ENCODE measurements at places on chromosomes 6 and 20.

DNA sequence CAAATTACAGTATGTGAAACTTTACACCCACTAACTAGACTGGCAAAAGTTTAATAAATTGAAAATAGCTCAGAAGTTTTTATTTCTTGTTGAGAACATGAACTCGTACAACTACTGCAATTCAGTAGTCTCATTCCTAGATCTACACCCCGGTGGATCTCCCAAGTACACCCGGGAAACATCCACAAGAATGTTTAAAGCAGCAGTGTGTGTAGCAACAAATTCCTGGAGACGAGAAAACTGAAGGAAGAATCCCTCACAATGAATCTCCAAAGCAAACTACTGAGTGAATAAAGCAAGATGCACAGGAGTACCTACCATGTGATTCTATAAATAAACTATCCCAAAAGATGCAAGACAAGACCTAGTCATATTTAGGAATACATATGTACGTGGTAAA is 954.0 kb upstream of the MAP3K7 start:
- DNase-seq = no peak

GRCh38 chr6:106743612-106744011 is 114.2 kb downstream of the QRSL1 start:
- no peak for DNase-seq

DNA sequence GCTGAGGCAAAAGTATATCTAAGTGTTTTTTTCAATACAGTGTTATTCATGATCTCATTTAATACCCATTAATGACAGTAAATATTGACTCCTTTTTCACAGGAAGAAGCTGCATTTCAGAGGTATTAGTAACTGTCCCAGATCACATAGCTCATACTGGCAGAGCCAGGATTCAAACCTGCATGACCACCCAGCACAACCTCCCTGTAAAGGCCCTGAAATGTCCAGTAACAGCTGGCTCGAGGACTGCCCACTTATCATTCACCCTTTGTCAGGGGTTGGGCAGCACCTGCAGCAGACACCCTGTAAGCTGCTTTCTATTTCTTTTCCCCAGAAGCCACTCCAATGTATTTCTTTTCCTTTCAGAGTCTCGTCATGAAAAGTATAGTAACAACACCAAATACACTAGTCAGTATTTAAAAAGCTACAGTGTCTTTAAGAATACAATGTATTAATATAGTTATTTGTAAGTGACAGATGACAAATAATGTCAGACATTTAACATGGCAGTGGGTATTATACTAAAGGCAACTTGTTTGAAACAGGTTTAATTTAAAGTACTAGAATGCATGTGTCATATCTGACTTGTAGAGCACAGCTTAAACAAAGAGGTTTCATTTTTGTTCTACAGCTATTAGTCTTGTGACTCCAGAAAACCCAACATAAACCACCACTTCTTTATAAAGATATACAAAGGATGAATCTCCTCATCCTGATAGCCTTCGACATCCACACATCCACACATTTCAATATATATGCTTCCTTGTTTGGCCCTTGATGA is 841.6 kb upstream of the GJE1 start:
- DNase-seq = no peak

GRCh38 chr6:79005497-79005896 is 72.6 kb downstream of the PHIP start:
- no peak for DNase-seq

- DNase-seq = no peak
Measured at GRCh38 chr6:3252861-3253596, 5.7 kb upstream of the PSMG4 start.

- no peak for DNase-seq
Measured at GRCh38 chr20:62136283-62137091, 6.7 kb downstream of the PSMA7 start.

GRCh38 chr20:38139977-38140753 is 24.9 kb downstream of the TGM2 start:
- DNase-seq = no peak

- DNase-seq = no peak
Measured at GRCh38 chr6:54700158-54700557, 146.4 kb upstream of the FAM83B start.

DNA sequence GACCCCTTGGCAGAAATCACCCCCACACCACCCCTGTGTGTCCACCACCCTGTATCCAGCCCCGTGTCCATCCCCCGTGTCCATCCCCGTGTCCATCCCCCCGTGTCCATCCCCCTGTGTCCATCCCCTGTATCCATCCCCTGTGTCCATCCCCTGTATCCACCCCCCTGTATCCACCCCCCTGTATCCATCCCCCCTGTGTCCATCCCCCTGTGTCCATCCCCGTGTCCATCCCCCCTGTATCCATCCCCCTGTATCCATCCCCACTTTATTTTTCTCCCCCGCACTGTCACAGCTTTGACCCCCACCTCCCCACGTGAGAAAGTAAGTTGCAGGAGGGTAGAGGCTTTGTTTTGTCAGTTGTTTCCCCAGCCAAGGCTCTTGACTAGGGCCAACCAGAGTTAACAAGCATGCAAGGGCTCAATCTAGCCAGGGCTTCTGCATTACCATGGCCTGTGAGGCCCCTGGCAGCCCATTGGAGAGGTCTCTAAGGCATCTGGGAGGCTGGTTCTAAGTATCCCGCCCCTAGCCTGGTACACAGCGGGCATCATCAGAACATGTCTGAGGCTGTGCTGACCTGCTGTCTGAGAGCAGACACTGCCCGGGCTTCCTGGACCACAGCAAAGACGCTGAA is 18.1 kb upstream of the SIRPA start:
- DNase-seq = peak; percentile 21

- no peak for DNase-seq
Measured at GRCh38 chr20:50130356-50130723, 17.4 kb upstream of the UBE2V1 start.

DNA sequence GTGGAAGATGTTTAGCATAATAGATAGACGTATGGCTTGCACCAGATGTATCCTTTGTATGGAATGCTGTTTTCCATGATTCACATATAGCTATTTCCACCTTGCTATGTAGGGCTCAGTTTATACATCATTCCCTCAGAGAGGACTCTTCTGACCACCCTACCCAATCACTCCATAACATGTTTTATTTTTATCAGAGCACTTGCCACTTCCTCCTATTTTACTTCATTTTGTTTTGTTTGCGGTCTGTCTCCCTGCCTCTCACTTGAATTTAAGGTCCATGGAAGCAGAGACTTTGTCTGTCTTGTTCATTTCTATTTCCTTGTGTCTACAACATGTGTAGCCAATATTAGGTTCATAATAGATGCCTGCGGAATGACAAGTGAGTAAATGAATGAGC is 266.9 kb upstream of the CITED2 start:
- DNase-seq = peak; percentile 64

DNA sequence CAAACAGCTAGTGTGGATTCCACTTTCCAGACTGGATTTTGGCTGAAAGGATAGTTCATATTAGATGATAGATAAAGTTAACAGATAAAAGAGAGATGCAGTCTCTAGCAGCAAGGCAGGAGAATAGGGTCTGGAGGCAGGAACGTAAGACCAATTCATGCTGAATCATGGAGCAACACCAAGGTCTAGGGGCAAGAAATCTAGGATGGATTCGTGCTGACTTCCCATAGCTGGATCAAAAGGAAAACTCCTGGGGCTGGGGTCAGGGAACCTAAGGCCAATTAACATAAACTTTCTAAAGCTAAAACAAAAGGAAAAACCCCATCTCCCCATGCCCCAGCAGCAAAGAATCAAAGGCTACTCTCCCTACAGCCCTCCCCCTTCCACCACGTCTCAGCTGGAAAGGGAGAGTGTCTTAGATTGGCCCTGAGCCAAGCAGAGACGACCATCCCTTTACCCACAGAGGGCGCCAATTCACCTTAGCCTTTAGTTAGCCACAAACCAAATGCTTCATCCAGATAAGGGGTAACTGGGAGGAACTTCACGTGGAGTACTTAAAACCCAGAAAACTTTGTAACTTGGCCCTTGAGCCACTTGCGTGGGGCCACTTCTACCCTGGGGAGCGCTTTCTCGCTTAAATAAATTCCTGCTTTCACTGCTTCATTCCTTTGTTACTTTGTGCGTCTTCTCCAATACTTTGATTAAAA is 7.6 kb downstream of the TREM1 start:
- DNase-seq = peak; percentile 90

- DNase-seq = no peak
Measured at GRCh38 chr6:163955096-163955495, 540.6 kb downstream of the QKI start.

DNA sequence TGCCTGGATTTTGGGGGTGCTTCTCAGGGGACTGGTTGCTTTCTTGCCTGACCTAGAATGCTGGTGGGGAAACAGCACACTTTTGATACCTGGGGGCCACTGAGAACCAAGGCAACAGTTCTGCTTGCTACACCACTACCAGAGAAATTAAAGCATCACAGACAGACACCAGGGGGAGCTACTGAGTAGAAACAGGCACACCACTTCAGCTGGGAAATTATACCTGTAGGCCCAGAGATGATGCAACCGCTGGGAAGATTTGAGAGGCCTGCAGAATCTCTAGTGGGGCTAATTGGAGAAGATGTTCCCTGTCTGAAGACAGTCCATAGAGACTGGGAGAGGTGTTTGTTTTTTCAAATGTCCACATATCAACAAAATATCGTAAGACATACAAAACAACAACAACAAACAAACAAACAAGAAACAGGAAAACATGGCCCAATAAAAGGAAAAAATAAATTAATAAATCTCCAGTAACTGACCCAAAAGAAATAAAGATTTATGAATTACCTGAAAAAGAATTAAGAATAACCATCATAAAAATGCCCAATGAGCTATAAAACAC is 129.4 kb upstream of the RIN2 start:
- DNase-seq = peak; percentile 76

DNA sequence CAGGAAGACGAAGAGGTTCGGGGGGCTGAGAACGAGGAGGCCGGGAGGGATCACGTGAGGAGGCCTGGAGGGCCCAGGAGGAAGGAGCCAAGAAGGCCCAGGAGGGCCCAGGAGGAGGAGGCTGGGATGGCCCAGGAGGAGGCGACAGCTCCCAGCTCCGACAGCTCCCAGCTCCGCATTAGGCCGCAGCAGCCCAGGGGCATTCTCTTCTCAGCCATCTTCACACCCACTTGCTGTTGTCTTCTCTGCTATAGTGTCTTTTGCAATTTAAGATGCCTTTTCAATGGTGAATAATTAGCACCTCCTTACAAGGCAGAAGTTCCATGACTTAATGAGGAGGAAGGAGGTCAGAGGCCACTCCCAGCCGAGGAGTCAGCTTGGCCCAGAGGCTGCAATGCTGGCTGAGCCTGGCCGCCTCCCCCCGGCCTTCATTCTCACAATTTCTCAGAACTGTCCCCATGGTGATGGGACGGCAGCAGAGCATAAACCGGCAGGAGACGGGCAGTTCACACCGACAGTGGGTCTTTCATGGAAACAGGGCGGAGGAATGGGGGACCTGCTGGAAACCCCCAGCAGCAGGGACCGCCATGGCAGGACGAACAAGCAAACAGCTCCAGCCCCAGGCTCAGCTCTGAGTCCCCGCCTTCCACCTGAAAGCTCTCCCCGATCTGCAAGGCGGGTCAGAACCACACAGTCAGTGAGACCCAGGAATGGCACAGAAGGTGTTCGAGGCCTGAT is 45.1 kb downstream of the WDR27 start:
- no peak for DNase-seq

- DNase-seq = peak; percentile 57
Measured at GRCh38 chr6:127938701-127939100, 37.8 kb upstream of the THEMIS start.

DNA sequence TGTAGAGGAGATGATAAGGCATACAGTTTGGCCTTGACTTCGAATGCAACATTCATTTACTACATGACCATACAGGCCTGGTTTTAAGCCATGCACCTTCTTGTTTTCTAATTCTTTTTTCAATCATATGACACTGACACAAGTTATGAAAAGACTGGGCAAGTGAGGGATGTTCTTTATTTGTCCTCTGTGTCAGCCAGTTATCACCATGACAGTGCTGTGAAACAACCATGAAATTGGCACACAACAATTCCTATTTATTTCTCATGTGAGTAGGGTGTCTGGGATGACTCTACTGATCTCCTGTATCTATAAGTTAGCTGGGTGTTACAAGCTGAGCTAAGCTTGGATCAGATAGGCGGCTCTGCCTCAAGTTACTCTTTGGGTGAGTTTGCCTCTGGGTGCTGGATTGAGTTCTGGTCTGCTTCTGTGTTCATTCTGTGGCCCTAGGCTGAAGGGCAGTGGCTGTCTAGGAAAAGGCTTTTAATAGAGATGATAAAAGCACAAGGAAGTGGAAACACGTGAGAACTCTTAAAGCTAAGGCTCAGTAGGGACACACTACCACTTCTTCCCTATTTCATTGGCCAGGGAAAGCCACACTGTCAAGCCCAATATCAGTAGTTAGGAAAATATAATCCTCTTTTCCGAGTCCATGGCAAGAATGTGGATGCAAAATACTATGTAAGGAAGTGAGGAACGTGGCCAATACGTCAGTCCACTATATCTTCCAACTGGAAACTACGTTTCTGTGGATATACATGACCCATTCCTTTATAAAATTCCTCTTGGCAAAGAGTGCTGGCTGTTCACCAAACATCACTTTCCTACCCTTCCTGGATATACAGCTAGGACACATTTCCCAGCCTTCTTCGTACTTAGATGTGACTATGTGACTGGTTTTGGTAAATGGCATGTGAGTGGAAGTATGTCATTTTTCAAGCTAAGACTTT is 126.2 kb upstream of the RNF24 start:
- no peak for DNase-seq

- DNase-seq = no peak
Measured at GRCh38 chr20:33789109-33789857, 21.9 kb upstream of the CHMP4B start.

GRCh38 chr6:168377856-168378832 is 58.6 kb upstream of the DACT2 start:
- no peak for DNase-seq

All from hematopoietic multipotent progenitor cell (in vitro differentiated cells).